ENCODE measurements at places on chromosomes 12 and 14.

- DNase-seq = no peak
These were observed 7.5 kb upstream of the CCDC177 start for GRCh38 chr14:69582212-69582611.

GRCh38 chr12:5026342-5026938, 17.2 kb upstream of the KCNA5 start:
- no peak for DNase-seq

GRCh38 chr14:31933716-31934115, 143.4 kb upstream of the ARHGAP5 start:
- no peak for DNase-seq

GRCh38 chr12:13127444-13127843, 24.0 kb upstream of the GSG1 start:
- no peak for DNase-seq

GRCh38 chr14:89351516-89352404, 65.3 kb downstream of the FOXN3 start:
- no peak for DNase-seq

DNA sequence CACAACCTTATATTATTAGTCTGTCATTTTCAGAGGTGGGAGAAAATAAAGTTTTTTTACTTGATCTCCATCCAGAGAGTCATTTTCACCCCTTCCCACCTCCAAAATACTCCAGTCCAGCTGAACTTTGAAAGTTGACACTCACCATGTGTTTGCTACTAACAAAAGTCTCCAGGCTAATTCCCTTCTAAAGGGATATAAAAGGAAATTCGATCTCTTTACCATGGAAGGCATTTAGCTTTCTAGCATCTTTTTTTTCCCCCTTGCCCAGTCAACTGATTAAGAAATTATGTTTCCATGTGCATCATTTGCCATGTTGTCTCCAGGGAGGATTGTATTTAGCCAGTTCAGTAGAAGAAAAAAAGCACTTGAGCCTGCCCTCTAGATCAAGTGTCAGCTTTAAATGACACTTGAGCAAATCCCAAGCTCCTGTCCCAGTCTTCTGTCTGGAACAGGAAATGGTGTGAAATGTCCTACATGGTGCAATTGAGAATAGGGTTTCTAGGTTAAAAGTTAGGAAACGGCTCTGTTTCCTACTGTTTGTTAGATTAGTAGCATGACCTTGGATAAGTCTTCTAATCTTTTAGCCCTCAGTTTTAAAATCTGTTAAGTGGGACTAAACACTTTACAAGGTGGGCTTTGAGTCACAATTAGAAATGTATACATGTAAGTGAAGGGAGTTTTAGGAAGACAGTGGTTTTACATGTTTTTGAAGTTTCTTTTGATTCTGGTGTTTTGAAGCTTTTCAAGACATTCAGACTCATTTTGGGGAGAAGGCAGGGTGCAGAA, 67.2 kb downstream of the GNS start:
- DNase-seq = no peak

Data from retina (tissue), 1 donor.